IPS DF 6.9 (cell line): ENCODE measurements at places on chromosomes 6 and 20.

GRCh38 chr6:100892693-100893092, 11.6 kb upstream of the ASCC3 start:
- no peak for DNase-seq

DNA sequence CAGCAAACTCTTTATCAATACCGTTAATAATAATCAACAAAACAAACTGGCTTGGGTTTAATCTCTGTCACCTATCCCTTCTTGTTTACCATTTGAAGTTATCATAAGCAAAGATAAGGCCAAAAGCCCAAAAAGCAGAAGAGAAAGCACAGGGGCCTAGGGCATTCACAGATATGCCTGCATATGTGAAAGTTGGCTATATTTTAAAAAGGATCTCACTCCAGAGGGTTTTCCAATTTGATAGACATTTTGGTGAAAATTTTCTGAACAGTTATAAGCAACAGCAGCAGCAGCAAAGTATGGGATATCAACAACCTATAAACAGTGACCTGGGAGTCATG, 101.1 kb downstream of the ATXN1 start:
- no peak for DNase-seq

DNA sequence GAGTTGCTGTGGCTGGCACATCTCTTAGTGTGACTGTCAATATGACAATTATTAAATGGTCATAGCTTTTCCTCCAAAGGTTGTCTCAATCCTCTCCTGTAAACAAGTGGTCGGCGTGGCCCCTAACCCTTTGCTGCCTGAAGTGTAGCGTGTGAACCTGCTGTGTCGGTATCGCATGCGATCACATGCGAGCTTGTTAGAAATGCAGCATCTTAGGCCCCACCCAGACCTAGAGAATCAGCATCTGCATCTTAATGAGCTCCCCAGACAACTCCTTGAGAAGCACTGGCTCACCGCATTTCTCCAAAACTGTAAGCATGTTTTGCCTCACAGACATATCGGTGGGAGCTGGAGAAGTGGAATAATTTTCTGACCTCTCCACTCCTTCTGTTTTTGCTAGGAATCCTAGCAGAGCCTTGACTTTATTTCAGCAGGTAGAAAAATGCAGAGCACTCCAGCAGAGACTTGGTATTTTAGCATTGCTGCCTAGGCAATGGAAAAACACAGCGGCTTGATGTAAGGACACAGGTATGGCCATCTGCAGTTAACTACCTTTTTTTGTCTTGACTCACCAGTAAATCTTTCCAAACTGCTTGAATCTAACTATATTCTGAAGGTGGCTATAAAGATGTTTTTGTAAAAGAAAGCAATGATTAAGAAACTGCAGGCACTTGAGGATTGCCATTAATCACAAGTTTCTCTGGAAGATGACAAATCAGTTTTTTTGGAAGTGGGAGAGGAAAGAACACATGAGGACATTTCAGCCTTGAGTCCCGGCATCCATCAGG, 67.6 kb downstream of the PSMG4 start:
- DNase-seq, result no peak

- no peak for DNase-seq
These were observed 122.5 kb downstream of the MTHFD1L start for GRCh38 chr6:150987855-150988464.

DNA sequence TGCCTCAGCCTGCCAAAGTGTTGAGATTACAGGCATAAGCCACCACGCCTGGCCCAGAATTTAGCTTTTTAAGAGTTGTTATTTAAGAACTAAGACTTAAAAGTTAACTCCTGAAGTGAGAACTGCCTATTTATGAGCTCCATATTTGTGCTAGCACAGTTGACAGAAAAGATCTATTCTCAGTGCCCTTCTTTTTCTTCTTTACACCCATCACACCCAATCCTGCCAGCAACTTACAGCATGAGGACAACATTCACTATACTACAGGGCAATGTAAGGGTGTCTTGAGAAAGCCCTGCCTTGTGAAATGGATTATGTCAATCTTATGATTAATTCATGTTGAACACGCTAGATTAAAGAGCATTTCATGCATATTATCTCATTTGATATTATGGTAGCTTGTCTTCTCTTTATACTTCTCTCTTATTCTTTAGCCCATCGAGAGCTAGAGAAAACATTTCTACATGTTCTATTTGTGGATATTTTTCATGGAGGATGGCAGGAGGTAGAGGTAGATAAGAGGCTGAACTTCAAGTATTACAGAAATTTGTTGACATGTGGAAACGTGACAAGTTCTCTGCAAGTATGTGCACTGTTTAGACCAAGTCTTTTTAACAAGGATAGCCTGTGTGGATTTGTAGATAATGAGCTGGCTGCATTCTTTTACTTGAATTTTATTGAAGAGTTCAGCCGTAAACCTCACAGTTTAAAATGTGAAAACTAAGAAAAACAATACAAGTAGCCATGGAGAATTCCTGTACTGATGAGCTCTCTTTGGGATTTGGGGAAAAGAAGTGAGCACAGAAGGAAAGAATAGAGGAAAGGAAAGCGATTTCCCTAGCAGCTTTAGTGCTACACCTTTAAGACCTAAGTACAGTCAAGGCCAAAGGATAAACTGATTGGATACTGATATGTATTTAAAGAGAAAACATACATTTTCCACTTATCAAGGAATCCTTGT, 212.2 kb downstream of the ARHGAP18 start:
- no peak for DNase-seq

- DNase-seq, result no peak
These were observed 455.7 kb upstream of the SOX4 start for GRCh38 chr6:21137700-21138335.

GRCh38 chr6:12174878-12175277, 115.3 kb upstream of the EDN1 start:
- no peak for DNase-seq

DNA sequence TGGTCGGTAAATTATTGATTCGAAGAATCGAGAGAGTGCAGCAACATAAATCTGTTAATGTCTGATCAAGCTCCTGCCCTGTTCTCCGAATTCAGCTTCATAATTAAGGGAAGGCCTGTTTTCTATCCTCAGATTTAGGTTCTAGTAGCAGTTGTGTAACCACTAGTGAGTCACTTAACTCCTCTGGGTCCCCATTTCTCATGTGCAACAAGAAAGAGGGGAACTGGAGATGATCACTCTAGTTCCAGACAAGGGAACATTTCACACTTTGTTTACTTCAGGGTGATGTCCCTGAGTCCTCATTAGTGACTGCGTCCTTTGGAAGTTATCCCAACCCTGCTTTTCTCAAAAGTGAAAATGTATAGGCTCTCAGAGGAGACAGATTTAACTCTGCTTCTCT, 68.1 kb upstream of the RNF146 start:
- no peak for DNase-seq

- DNase-seq, result no peak
These were observed 65.7 kb downstream of the EPM2A start for GRCh38 chr6:145669627-145670034.

- no peak for DNase-seq
These were observed 103.5 kb upstream of the HIVEP1 start for GRCh38 chr6:11908436-11909105.

DNA sequence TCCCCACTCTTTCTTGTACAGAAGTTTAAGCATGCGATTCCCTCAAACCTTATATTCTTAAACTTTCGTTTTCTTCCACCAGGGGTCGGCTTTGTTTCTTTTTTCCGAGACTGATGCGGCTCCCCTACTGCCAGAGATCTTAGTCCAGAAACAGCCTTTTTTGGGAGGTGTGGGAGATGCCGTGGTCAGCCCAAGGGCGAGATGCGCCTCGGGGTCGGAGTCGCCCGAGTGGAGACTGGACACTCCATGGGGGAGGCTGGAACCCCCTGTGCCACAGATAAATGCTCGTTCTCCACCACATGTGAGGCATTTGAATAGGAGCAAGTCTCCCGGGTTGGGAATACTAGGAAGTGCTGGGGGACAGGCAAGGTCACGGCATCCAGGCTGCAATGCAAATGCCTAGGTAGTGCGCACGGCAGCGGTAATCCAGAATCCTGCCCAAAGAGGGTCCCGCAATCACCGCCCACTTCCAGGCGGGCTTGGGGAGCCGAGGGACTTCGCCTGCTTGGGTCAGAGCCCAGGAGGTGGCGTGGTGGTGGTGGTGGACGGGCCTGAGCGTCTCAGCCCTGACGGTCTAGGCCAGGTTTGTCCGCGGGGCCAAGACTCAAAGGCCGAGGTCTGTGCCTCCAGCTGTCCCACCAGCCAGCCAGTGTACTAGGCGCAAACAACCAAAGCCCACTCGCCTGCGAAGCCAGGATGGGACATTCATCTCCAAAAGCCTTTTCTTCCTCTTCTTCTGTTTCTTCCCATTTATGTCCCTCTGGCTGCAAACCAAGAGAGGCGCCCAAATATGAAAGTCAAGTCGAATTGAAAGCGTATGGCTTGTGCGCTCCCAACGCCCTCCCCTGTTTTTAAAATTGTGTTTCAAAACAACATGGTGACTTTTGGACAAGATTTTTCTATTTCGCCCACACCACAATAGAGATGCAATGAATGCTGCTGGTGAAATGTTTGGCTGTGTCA, 39.3 kb upstream of the OSTM1 start:
- no peak for DNase-seq

- DNase-seq, result no peak
These were observed 42.0 kb downstream of the IRAK1BP1 start for GRCh38 chr6:78909391-78909790.

DNA sequence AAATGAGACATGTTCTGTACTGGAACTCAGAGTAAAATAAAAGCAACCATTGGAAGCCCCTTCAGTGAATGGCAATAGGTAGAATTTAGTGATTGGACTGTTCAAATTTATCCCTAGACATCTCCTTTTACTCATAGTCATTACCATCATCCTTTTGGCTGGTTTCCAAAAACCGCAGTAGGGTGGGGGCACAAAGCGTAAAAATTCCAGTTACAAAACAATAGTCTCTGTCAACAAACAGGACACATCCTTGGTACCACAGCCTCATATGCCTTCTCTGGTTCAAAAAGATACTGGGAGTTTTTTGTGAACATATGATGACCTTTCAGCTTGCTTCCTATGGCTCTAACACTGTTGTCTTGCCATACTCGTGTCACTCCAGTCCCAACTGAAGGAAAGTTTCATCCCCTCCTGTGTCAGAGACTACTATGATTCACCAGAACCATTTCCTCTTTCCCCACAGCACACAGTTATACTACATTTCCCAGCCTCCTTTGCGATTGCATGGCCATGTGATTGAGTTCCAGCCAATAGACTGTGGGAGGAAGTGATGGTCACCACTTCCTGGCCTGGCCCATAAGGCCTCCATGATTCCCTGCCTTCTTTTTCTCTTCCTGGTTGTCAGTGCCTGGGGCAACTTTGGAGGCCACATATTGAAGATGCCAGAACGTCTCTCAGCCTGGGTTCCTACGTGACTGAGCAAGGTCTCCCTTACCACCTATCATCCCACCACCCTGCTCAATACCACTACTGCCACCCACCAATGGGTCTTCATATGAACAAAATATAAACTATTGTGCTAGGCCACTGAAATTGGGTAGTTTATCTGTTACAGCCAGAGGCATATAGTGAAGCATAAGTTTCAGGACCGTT, 162.4 kb downstream of the ID4 start:
- no peak for DNase-seq

- no peak for DNase-seq
These were observed 324.8 kb downstream of the QKI start for GRCh38 chr6:163739408-163739725.

- no peak for DNase-seq
These were observed 13.1 kb downstream of the ZNF341 start for GRCh38 chr20:33744773-33745385.

DNA sequence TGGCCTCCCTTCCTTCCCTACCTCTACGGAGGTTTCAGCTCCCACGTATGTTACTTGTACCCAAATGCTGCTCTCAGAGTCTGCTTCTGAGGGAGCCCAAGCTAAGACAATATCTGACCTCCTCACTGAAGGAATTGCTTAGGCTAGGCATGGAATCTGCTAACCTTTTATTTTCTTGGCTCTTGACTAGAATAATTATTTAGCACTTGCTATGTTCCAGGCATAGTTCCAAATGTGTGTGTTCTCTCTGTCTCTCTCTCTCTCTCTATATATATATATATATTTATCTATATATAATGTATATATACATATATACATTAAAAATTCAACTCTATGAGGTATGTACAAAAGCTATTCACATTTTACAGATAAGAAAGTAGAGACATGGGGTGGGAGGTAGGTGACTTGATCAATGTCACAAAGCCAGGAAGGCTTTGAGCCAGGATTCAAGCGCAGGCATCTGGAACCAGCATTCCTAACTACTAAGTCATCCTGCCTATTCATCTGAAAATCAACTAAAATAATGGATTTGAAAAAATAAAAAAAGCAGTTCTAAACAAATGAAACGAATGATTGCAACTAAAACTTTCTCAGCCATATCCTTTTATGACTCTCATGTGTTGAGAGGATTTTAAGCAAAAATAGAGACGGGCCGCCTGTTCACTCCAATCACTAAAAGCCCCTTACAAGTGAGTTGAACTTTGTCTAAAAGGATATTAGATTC, 189.7 kb upstream of the JAG1 start:
- peak; percentile 7 for DNase-seq

- DNase-seq, result no peak
These were observed 149.9 kb upstream of the BEND6 start for GRCh38 chr6:56804996-56805395.

- no peak for DNase-seq
These were observed 92.0 kb downstream of the TTLL2 start for GRCh38 chr6:167416676-167417430.

DNA sequence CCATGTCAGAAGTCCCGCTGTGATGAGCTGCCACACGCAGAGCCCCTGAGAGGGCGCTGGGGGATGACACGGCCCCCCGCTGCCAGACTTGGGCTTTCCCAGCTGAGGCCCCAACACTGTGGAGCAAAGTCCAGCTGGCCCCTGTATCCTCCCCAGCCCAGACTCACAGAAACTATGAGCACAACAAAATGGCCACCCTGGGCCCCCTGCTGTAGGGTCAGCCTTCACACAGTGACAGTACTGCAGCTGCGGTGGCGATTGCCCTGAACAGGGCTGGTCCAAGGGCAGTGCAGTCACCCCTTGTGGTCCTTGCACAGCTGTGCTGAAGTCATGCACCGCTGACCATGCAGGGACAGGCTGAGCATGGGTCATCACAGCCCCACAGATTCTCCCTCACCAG, 78.2 kb upstream of the CST7 start:
- DNase-seq, result no peak

DNA sequence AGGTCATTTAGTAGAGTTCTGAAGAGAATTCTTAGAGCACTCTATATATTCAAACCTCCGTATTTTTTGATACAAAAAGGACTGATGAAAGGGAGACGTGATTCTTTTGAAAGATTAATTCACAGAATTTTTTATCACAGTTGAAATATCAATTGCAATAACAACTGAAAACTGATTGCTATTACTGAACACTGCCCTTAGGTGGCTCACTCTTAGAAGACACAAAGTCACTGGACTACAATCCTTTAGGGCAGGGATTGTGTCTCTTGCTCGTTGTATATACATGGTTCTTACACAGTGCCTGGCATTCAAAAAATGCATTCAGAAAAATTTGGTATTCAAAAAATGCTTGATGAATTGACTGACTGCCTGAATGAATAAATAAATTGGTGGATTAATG, 17.1 kb upstream of the CALHM6 start:
- DNase-seq, result no peak

- DNase-seq, result no peak
These were observed 96.6 kb downstream of the SULF2 start for GRCh38 chr20:47688385-47689381.

GRCh38 chr6:33783781-33784520, 5.0 kb downstream of the LEMD2 start:
- no peak for DNase-seq
